Stimulated activated CD4-positive, alpha-beta T cell treated with anti-CD3 and anti-CD28 coated beads, Interleukin-12 subunit alpha, Interleukin-12 subunit beta, amount 100 ng/mL, for 4 hours (primary cell): ENCODE measurements at places on chromosomes 12 and 14.

GRCh38 chr12:128004383-128004938, 262.5 kb upstream of the TMEM132C start:
- no peak for DNase-seq

GRCh38 chr12:18165889-18166288, 75.9 kb upstream of the RERGL start:
- no peak for DNase-seq

DNA sequence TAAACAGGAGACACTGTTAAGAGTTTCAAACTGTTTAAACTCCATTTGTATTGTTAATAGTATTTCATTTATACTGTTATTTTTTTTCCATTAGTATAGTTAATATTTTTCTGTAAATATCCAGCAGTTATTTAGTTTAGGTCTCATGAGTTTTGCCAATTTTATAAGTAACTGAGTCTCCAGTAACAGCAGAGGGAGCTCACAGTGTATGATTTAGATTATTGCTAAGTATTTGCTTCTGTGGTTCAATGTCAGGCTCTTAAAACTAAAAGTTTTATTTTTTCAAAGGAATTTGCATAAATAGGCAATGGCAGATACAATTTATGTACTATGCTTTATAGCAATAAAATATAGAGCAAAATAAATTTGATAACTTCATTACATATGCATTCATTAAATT, 209.7 kb downstream of the ATXN7L3B start:
- no peak for DNase-seq

- DNase-seq, result no peak
Measured at GRCh38 chr12:2152134-2152533, 99.3 kb downstream of the CACNA1C start.

GRCh38 chr14:71485833-71486232, 446.4 kb upstream of the RGS6 start:
- no peak for DNase-seq

- DNase-seq, result no peak
Measured at GRCh38 chr12:56258820-56259183, 618 bp upstream of the ANKRD52 start.

GRCh38 chr12:88501972-88502938, 78.0 kb downstream of the KITLG start:
- DNase-seq, result no peak

GRCh38 chr12:40287369-40287975, 62.7 kb downstream of the LRRK2 start:
- no peak for DNase-seq

DNA sequence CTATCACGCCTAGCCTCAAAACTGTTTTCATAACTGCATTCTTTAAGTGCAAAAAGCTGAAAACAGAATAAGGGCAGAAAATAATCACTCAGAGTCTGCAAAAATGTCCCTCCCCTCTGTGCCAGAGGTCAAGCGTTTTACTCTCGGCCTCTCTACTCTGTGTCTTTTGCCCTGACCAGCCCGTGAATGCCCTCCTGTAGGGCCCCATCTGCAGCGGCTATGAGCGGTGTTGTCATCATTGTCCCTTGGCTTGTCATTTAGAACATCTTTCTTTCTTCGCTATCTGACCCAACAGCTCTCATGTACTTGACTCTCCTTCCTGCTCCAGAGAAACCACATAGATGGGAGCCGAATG, 21.7 kb downstream of the ELK3 start:
- DNase-seq, result no peak

DNA sequence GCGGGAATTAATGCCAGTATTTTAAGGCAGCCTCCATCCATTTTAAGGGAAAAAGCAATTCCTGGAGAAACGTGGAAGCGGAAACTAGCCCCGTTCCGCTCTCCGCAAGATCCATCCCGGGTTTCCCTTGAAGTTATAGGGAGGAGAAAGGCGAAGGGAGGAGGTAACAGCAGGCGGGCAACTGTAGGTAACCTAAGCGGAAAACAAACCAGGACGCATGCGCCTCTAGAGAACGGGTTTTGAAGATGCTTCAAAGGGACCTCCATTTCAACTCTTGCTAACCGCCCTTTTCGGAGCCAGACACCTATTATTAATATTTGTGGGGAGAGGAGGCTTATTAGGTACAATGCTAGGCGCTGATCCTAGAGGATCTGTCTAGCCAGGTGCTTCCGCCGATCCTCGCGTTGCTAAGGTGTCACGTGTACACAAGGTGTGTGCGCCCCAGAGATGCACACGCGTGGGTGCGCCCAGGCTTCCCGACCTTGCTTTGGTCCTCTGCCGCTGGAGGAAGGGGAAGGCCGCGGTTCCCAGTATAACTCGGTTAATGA, 6.2 kb downstream of the TBX5 start:
- no peak for DNase-seq

GRCh38 chr14:59140106-59140843, 48.2 kb upstream of the DAAM1 start:
- no peak for DNase-seq

DNA sequence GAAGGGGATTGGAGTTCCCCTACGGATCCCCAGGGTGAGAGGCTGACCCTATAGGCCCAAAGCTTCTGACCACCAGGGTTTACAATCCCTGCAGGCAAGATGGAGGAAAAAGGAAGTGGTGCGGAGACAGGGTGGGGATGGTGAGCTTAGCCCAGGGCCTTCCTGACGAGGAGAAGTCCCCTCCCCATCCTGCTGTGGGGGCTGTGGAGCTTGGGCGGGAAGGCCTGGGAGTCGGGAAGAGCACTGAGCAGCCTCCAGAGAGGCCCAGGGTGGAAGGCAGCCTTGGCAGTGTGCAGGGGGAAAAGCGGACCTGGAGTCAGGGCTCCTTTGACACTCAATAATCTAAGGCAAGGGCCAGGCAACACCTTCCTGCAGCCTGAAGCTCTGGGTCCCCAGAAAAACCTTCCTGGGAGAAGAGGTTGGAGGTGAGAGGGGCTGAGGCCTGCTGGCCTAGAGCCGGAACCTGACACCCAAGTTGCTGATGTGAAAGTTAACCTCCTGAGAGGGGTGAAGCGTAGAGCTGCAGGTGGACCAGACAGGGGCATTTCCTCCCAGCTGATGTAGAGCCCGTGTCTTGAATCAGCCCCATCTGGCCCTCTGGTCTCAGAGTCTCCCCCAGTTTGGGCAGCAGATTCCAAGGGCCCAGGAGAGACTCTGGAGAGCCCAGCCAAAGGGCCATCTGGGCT, 6.0 kb downstream of the HDAC7 start:
- no peak for DNase-seq

GRCh38 chr14:58138714-58139482, 13.1 kb downstream of the ARMH4 start:
- DNase-seq, result no peak

- no peak for DNase-seq
Measured at GRCh38 chr12:94863321-94864035, 140.0 kb downstream of the NDUFA12 start.

DNA sequence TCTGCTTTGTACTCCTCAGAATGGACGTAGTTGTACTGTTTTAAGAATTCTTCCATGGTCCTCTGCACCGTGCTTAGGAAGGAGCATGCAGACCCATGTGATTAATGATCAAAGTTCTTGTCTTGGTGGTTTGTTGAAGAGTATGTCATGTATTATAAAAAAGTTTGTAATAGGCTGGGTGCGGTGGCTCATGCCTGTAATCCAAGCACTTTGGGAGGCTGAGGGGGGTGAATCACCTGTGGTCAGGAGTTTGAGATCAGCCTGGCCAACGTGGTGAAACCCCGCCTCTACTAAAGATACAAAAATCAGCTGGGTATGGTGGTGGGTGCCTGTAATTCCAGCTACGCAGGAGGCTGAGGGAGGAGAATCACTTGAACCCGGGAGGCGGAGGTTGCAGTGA, 61.8 kb upstream of the RTL1 start:
- no peak for DNase-seq

DNA sequence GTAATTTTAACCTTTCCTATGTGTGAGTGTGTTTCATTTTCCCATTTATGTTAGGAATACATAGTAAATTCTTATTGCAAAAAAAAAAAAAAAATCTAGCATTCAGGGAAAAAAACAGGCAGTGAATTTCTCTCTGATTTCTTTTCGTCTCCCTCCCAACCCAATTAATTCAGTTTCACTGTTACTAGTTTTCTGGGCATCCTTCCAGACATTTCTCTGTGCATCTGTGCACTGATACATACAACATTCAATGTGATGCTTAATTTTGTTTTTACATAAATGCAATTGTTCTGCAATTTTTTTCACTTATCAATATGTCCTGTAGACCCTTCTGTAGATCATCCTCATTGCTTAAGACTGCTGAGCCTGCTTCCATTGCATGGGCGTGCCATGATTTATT, 694.3 kb upstream of the TBX3 start:
- no peak for DNase-seq

- no peak for DNase-seq
Measured at GRCh38 chr12:96063046-96063445, 27.7 kb upstream of the LTA4H start.

DNA sequence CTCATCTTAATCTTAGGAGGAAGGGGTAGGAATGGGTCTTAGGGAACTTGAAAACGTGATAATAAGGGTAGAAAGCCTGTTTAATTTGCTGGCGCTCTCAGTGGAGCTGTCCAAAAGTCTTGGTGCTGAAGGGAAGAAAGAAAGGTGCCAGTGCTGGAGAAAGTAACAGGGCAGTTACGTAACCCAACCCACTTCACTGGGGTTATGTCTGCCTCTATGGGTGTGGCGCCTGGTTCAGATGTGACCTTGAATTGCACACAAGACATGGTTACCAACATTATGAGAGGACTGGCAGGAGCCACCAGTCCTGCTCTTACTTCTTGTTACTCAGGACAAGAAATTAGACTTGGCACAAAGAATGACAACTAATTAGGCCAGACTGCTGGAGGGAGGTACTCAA, 18.6 kb upstream of the GPATCH2L start:
- DNase-seq, result no peak

- DNase-seq, result no peak
Measured at GRCh38 chr14:49659526-49660455, 24.7 kb upstream of the DNAAF2 start.

GRCh38 chr12:104058802-104059201, 5.5 kb upstream of the HCFC2 start:
- DNase-seq, result no peak

DNA sequence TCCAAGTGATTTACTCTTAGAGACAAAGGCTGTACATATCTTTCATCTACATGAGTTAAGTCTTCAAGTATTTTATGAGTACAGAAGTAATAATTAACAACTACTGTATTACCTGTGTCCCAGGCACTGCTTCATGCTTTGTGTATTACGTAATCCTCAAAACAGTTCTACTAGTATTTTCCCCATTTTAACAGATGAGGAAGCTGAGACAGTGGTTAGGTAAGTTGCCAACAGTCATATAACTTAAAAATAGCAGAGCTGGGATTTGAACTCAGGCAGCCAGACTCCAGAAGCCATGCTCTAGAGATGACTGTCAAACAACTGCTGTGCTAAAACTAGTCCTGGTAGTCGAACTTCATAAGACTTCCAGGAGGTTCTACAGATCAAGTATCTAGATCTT, 10.7 kb downstream of the TRMT5 start:
- no peak for DNase-seq

DNA sequence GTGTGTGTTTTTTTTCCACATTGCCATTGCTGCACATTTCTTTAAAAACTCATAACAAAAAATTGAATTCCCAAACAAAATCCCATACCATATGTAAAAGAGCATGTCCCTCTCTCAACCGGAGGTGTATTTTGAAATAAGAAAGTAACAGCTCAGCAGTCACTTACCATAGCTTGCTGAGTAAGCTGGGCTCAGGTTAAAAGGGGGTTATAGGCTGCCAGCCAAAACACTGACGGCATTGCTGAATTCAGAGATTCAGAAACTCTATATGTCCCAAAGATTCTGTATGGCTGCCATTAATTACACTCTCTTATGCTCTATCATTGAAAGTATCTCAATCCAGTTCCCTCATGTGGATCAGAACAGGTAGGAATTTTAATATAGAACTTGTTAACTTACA, 276.0 kb downstream of the FOXG1 start:
- no peak for DNase-seq

DNA sequence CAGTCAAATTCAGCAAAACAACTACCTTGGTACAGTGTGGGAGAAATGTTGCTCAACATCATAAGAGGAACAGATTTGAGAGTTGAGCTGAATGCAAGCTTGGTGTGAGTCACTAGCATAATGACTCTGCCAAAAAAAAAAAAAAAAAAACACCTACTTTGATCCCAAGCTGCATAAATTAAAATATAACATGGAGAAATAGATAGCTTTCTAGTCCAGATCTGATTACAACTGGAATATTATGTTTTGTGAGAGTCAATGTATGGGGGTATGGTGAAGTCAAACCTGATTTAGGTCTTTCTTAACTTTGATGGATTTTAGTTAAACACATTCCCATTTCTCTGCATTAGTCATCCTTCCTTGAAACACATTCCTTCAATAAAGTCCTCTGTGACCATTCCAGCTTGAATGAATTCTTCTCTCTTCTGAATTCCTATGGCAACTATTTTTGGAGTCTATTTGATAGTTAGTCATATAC, 188.1 kb downstream of the SLC5A8 start:
- no peak for DNase-seq

GRCh38 chr14:71554323-71554722, 377.9 kb upstream of the RGS6 start:
- no peak for DNase-seq

DNA sequence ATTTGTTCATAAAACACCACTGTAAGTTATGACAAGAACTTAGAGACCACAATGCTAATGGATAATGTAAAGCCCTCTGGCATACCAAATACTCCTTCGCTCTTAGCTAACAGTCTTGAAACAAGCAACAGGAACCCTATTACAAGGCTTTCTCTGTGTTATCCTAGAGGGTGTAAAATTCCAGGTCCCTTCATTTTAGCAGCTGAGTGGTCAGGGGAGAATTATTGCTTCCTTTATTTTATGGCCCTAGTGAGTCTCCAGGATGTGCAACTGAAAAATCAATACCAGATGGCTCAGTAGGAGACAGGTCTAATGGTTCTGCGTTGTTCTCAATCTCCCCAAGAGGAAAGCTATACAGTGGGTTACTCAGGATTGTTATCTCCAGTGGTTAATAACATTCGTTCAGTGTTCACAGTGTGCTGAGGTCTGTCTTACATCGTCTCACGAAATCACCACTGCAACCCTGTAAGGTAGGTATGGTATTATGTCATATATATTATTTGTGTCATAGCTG, 172.7 kb upstream of the CNOT2 start:
- DNase-seq, result no peak

DNA sequence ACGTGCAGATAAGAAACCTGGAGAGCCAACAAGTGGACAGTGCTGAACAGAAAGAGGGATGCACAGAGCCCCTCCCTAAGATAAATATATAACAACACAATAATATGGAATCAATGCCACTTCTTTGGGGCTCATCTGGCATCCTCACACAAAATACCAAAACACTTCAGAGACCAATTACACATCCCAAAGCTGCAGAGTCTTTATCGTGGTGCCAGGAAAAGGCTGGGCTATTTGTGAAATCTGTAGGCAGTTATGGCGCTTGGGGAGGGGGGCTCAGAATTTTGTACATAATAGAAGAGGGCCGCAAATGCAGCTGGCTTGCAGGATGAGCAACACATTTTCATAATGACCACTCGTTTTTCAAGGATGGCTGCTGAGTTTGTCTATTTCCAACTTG, 160.4 kb upstream of the NOS1 start:
- DNase-seq, result no peak

GRCh38 chr12:18467620-18468245, 206.4 kb downstream of the PIK3C2G start:
- no peak for DNase-seq
